Lung (tissue), 17 donors: ENCODE measurements at places on chromosomes 4 and X. TPM values are rescaled to one million over a fixed set of nuclear protein-coding genes. Genes with fewer than 3 reads are reported as not detected.

DNA sequence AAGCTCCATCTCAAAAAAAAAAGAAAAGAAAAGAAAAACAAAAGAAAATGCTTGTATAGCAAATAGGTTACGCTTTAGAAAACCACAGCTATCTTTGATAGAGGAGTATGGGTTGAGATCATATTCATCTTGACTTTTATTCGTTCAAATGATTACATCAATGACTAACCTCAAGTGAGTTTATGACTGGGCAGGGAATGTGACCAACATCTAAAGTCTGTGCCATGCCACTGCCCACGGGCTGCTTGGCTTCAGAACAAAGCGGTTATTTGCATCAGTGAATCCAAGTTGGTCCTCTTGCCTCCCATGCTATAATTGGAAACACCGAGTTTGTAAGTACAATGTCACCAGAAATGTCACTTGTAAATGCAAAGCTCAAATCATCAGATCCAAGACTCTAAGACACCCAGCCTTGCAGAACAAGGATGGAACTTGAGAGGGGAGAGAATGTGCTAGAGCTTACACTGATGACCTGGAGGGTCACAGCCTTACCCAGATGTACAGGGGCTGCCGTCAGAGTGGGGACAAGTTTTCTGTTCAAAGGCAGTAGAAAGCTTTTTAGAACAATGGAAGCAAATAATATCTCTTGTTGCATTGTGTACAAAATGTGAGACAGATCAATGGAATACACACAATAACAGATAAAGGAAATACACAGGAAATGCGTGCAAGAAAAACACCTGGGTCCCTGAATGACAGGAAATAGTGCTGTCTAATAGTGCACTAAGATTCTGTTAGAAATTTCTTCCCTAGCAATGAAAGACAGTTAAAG lies 8.4 kb upstream of the OPN1LW start:
- DNase-seq, result no peak

DNA sequence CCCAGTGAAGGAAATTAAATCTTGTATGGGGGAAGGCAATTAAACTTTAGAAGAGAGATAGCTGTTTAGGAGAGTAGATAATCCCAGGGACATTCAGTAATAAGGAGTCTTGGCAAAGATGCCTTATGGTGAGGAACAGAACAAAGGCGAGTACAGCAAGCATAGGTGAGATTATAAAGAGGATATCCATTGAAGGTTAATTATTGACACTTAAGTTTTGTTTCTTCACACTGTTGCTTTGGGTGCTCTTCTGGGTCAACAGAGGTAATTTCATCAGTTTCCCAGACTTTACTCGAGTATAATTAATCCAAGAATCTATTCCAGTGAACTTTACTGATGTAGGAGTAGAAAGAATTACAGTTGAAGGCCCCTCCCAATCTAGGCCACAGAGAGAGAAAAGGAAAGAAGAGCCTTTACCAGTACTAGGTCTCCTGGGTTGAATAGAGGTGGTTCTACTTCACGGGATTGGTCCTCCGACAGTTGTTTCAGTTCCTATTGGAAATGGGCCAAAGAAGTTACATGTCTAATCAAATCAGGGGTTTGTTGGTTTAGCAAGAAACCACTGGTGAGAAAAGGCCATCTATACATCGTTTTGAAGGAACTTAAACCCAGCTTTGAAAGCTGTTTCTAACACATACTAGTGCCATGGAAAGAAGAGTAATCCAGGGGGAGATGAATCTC lies 27.2 kb downstream of the EPGN start:
- no peak for DNase-seq

DNA sequence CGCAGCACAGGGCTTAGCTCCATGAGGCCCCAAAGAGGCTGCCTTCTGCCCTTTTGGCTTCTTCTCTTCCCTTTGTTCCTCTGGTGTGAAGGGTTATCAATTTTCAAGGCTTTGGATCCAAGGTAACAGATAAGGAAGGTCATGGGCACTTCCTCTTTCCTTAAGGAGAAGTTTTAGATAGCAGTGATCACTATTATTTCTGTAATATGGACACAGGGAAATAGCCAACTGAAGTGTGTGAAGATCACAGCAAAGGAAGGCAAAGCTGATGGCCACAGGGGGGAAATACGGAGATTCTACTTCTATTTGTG lies 366.8 kb downstream of the UNC5C start:
- no peak for DNase-seq

DNA sequence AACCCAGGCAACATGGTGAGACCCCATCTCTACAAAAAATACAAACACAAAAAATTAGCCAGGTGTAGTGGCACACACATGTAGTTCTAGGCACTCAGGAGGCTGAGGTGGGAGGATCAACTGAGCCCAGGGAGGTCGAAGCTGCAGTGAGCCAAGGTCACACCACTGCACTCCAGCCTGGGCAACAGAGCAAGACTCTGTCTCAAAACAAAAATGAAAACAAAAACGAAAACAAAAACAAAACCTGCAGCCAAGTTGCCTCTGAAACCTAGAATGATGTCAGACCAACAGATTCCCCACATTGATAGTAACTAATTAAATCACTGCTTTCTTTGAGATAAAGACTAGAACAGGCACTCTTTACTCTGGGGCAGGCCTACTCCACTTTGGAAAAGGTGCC lies 104.5 kb downstream of the AMELX start:
- no peak for DNase-seq

DNA sequence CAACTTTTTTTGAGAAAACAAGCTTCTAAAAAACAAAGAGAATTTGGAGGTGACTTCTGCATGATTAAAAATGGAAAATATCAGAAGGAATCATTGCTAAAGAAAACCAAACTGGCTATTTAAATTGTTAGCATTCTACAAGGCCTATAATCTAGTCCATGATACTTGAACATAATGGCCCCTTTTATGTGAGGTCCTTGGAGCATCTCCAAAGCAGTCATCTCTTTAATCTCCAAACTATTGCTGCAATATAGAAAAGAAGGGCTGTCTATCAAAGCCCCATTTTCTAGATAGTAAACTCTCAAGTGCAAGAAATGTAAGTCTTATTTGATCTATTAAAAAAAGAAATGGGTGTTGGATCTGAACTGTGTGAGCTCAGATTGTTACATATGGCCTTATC lies 615.1 kb downstream of the CENPC start:
- DNase-seq, result no peak

DNA sequence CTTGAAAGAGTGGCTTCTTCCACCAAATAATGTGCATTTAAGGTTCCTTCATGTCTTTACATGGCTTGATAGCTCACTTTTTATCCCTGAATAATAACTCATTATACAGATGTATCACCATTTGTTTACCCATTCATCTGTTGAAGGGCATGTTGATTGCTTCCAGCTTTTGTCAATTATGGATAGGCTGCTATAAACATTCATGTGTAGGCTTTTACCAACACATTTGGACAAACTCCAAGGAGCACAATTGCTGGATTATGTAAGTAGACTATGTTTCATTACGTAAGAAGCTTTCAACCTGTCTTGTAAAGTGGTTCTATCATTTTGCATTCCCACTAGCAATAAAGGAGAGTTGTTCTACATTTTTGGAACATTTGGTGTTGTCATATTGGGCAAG lies 2637.0 kb downstream of the PCDH7 start:
- DNase-seq, result no peak

DNA sequence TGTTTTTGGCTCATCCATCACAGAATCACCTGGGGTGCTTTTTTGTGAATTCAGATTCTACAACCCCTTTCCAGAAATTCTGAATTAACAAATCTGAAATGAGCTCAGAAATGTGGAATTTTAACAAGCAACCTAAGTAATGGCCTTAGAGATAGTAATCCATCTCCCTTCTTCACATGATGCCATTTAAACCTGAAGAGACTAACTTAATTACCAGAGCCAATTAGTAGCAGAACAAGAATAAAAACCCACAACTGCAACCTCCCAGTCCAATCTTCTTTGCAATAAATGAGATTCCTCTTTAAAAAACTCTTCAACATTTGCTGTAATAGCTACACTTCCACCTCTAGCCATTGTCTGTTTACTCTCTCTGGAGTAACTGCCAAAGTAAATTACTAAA lies 69.7 kb downstream of the ARAP2 start:
- DNase-seq, result no peak

DNA sequence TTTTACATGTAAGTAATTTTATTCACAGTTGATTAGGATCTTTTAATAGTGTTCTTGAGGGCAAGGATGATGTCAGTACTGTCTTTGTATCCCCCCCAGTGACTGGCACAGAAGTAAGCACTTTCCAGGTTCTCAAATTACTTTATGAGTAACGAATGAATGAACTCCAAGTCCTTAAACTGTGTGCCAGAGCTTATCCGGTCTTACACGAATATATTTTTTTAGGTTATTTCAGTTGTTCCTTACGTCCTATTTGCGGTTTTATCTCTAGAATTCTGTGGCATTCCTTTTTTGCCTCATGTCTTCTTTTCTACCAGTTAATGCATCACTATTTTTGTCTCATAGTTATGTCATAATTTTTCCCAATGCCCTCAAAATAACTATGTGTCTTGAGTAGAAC lies 106.9 kb upstream of the MID1IP1 start:
- no peak for DNase-seq

GRCh38 chrX:130893356-130894085 lies 9.5 kb downstream of the ENOX2 start:
- peak; percentile 24 for DNase-seq

GRCh38 chr4:100569196-100569595 lies 51.4 kb upstream of the EMCN start:
- no peak for DNase-seq

- peak; percentile 54 for DNase-seq
Observed at GRCh38 chr4:189613207-189613606, 327.5 kb upstream of the FRG1 start.

GRCh38 chr4:3210467-3210866 lies 38.5 kb upstream of the MSANTD1 start:
- DNase-seq, result no peak

DNA sequence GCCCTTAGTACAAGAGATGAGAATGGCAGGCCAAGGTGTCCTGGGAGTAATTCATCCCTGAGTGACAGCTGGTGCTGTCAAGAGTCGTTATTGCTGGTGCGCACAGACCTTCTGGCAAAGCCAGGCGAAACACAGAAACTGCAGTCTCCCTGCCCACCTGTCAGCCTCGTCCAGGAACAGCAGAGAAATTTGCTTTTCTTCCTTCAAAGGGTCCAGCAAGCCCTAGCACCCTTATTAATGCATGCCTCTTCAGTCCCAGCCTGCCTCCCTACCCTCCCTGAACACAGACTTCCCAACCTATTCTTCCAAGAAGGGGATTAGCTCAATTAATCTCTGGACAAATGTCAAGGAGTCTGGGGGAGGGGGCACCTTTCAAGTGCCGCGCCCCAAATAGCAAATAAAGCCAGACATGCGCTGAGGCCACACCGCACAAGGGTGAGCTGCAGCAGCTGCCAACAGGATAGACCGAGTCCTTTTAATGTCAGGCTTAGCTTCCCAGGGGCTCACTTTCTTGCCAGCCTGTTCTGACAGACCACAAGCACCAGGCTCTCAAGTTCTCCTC lies 250.7 kb upstream of the RASGEF1B start:
- no peak for DNase-seq

DNA sequence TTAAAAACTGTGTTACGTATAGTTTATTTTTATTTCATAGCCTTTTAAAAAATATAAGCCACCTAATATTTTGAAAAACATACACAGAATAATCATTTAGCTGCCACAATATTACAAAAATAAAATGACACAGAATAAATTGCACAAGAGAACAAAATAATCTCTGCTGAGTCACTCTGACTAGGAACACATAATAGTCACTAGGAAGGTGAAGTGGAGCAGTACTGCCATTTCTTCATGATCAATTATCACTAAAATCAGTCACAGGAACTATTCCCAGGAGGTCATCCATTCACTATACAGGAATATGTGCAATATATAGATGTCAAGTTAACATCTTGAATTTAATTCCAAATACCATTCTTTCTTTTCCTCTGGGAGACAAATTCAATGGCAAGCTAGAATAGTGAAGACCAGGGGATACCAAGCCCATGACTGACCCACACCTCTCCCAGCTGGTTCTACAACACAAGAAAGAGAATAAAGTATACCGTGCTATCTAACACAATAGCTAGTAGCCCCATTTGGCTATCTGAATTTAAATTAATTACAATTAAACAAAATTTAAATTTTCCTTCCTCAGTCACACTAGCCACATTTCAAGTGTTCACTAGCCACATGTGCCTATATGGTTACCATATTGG lies 5.9 kb downstream of the SMIM43 start:
- DNase-seq, result no peak

GRCh38 chr4:88159229-88159725 lies 838 bp upstream of the ABCG2 start:
- no peak for DNase-seq

DNA sequence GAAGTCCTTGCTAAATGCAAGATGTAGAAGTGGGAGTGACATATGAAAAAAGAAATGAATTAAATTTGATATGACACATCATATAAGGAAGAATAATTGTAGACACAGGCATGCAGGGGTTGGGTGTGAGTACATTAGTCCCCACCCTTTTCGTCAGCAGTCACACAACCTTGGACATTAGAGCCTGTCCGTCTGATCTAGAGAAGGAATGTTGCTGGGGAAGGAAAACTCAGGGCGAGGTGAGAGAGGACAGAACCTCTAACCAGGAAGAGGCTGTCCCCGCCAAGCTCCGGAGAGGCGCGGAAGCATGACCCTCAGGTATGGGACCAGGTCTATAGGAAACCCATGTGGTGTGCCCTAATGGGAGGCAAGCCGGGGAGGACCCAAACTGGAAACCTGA lies 102.1 kb downstream of the RELL1 start:
- no peak for DNase-seq

- no peak for DNase-seq
Observed at GRCh38 chr4:22712529-22712928, 19.8 kb downstream of the GBA3 start.

DNA sequence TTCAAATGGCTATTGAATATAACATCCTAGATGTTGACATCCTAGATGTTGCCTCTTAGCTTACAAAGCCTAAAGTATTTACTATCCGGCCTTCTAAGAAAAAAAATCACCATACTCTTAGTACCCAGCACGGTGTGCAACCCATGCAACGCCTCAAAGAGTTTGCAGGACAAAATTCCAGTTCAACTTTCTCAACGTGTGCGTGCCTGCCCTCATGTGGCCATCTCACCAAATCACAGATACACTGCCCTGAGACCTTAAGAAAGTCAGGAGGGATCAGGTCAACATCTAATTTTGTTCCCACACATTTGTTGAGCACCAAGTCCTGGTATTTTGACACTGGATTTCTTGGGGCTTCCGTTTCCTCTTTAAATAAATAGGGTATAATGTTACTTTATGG lies 68.3 kb downstream of the CRMP1 start:
- peak; percentile 40 for DNase-seq

GRCh38 chr4:113116414-113117357 lies 67.2 kb downstream of the ANK2 start:
- peak; percentile 31 for DNase-seq

Gene WDR17
- total RNA-seq, result 7.5 TPM

Gene ITGB1BP2
- total RNA-seq, result 2.7 TPM

Gene RHOXF2B
- total RNA-seq, result not detected

Gene FGF13
- total RNA-seq, result 2.1 TPM

Gene UGT2B15
- not detected for total RNA-seq

Gene SMIM31
- total RNA-seq, result 2.3 TPM

Gene MEPE
- total RNA-seq, result not detected

Gene DNASE1L1
- total RNA-seq, result 41.0 TPM

Gene EPGN
- total RNA-seq, result 2.3 TPM

Gene HTN3
- not detected for total RNA-seq

Gene PF4V1
- not detected for total RNA-seq
